ENCODE measurements at places on chromosomes 1 and 21. TPM values are rescaled to one million over a fixed set of nuclear protein-coding genes. Genes with fewer than 3 reads are reported as not detected.

AIRE gene
- not detected for polyA plus RNA-seq

SLC45A1 gene
- 26.2 TPM for polyA plus RNA-seq

ADORA1 gene
- polyA plus RNA-seq = 1.4 TPM

KMO gene
- polyA plus RNA-seq = 0.65 TPM

CD1C gene
- polyA plus RNA-seq = not detected

PCBP3 gene
- 0.54 TPM for polyA plus RNA-seq

GBP4 gene
- 0.07 TPM for polyA plus RNA-seq

ANGPTL3 gene
- polyA plus RNA-seq = not detected

OXCT2 gene
- polyA plus RNA-seq = not detected

RNF2 gene
- 11.4 TPM for polyA plus RNA-seq

PCSK9 gene
- polyA plus RNA-seq = 4.3 TPM

MFAP2 gene
- polyA plus RNA-seq = not detected

FAAH gene
- polyA plus RNA-seq = 8.6 TPM

GOLT1A gene
- 199 TPM for polyA plus RNA-seq

SPRR2G gene
- polyA plus RNA-seq = not detected

DCST1 gene
- not detected for polyA plus RNA-seq

NMNAT2 gene
- polyA plus RNA-seq = 26.8 TPM

GBP2 gene
- not detected for polyA plus RNA-seq
